ENCODE measurements at places on chromosomes 7 and 10.

DNA sequence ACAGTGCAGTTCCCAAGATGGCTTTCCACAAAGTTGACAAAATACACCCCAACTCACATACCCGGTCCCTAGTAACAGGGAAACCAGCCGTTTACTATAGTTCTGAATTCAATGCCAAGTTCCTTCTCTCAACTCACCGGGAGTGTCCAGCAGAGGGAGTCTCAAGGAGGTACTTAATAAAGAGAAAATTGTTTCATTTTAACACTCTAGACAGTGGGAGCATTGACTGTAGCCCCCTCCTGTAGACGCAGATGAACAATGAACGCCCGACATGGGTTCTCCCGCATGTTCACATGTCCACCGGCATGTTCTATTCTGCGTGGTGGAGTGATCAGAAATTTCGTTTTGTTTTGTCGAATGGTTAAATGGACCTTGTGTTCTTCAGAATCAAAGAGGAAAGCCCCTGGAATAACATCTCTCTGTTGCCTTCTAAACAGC is 1.9 kb downstream of the HIPK2 start:
- peak; percentile 39 for DNase-seq

- DNase-seq, result no peak
Measured at GRCh38 chr10:126673565-126673964, 3.1 kb upstream of the C10orf90 start.

DNA sequence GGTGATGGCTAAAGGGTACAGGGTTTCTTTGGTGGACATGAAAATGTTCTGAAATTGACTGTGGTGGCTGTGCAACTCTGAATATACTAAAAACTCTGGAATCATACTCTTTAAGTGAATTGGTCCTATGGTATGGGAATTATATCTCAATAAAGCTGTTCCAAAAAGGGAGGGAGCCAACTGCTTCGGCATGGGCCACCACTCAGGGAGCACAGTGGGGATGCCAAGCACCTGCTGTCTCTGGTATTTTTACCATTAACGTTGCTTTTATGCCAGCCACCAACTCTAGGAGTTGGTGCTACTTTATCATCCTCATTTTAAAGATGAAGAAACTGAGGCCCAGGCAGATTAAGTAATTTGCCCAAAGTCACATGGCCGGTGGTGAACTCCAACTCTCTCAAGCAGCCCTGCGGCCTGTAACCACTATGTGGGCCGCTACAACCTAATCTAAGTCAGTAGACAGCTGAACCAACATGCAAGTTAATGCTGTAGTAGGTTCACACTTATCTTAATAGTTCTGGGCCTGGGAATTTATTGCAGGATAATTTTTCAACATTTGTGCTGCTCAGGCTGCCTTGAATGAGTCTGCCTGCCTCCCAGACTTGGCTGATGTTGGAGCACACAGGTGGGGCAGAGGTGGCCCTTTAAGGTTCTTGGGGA is 20.8 kb downstream of the SH3PXD2A start:
- no peak for DNase-seq

DNA sequence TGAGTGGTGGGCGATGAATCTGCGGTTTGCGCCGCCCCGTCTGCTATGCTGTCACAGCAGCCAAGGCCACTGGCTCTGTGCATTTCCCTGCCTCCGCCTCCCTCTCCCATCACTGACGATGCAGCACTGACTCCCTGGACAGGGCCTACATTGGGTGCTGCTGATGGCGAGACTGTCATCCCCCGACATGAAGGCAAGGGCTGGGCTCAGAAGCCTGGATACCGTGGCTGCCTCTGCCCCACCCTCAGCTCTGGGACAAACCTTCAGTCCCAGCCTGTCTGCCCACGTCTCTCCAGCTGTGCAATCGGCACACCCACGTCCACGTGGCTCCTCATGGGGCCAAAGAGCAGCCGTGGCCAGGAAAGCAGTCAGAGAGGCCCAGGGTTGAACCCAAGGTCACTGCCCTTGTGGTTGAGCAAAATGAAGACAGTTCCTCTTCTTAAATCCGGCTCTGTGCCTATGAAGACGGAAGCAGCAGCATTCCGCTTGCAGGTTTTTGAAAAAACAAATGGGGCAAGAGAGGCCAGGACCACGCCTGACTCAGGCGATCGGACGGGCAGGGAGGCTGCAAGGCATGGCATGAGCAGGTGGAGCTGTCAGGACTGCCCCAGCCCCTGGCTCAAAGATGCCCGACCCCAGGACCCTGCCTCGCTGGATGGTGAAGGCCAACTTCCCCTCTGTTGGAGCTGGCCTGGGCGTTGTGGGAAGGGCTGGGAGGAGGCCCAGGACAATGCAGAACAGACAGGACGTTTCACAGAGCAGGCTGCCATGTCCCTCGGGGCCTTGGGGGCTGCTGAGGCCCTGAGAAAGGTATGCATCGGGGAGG is 517.5 kb downstream of the DNAJB6 start:
- no peak for DNase-seq

DNA sequence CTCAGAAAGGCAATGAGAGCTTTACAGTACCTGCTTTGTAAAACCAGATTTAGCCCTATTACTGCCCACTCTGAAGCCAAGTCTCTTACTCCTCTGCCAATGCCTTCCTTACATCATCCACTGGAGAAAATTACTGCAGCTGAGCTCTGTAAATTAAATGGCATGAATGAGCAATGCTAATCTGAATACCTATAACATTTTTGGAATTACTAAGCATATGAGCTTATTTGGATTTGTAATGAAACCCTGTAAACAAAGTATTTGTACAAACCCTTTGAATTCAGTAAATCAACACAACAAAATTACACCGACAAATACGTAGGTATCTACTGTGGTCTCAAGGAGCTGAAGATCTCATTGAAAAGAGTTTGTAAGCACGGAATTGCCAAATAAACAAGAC is 12.1 kb upstream of the CCNY start:
- no peak for DNase-seq

DNA sequence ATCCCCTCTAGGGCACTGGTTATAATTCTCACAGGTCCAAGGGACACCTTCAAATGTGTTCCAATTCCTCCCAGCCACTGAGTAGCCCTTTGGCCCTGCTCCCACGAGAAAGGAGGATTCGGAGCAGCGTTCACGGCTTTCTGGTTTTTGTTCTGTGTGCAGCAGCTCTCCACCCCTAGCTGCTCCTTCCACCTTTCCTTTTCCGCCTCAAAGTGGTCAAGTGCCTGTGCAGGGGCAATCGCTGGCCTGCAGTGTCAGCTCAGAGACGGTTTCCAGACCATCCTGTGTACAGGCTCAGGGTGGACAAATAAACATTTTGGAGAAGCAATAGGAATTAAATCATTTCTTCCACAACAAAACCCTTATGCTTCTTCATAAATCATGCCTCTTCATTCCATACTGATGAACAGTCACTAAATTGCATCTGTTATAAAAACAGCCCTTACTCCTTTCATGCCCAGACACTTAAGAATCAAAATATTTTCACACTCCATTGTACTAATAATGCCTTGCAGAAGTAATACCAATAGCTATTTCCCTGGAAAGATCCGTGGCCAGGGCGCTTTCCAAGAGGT is 1.1 kb downstream of the KIAA1549 start:
- no peak for DNase-seq

GRCh38 chr7:5200561-5201235 is 10.7 kb downstream of the WIPI2 start:
- DNase-seq, result no peak

GRCh38 chr7:24722386-24723177 is 34.7 kb downstream of the GSDME start:
- no peak for DNase-seq

DNA sequence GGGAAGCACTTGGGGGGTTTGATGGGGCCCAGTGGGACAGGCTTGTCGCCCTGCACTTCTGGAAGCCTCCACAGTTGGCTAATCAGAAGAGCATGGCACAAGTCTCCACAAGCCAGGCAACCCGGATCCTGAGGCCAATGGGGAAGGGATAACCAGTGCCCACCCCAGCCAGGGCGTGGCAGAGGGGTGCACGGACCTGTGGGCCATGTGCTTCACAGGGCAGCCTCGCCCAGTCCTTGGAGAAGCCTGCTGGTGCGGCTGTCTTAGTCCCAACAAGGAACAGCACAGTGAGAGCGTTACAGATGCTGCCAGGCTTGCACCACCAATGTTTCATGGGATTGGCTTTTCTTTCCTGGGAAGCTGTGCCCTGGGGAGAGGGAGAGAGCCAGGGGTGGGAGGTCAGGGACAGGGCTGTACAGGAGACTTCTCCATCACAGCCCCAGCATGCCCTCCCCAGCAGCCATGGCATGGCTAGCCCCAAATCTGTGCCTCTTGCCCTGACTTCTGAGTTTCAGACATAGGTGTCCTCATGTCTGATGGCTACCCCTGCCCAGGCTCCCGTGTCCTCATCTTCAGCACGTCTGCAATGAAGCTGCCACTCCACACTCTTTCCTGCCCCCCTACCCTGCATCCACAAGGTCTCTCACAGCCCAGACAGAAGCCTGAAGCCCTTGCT is 116.0 kb downstream of the PTPN20 start:
- no peak for DNase-seq

GRCh38 chr7:112405286-112405685 is 45.0 kb upstream of the IFRD1 start:
- DNase-seq, result no peak

DNA sequence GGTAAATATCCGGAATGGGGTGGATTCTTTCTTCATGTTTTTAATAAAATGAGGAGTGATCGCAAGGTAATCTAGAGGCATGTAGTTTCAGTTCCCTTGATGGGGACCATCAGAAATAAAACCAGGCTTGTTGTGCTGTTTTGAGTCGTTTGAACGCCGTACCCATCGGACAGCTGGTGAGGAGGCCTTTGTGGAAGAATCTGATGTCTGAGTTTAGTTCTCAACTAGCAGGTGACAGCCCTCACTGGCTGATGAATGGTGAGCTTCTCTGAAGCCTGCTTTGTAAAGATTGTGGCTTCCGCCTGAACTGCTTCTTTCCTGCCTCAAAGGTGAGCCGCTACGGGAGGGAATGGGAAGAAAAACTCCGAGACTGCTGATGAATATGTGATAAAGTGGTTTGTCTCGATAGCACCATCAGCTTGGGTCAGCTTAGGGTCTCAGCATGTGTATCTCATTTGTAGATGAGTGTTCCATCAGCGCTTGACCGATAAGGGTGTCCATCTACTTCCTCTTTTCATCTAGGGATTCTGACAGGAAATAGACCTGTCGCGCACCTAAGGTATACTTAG is 977 bp downstream of the TMEM248 start:
- DNase-seq, result peak; percentile 8

- no peak for DNase-seq
Measured at GRCh38 chr10:95628786-95629185, 27.7 kb downstream of the ALDH18A1 start.

GRCh38 chr7:118436663-118437062 is 212.2 kb downstream of the ANKRD7 start:
- DNase-seq, result no peak

- no peak for DNase-seq
Measured at GRCh38 chr7:70893971-70894715, 237.8 kb upstream of the GALNT17 start.

DNA sequence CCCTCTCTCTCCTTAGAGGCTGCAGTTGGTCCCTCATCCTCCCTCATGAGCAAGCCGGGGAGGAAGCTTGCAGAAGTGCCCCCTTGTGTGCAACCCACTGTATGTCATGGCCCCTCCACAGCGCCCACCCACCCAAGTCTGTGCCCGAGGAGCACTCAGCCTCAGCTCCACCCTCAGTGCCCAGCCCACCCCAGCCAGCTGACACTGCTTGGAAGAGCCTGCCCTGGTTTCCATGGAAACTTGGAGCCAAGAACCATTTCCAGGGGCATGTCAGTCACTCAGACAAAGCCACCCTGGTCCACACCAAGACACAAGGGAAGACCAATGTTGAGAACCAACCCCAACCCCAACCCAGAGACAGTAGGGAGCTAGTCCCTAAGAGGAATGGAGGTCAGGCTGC is 79.5 kb downstream of the PAX2 start:
- no peak for DNase-seq

DNA sequence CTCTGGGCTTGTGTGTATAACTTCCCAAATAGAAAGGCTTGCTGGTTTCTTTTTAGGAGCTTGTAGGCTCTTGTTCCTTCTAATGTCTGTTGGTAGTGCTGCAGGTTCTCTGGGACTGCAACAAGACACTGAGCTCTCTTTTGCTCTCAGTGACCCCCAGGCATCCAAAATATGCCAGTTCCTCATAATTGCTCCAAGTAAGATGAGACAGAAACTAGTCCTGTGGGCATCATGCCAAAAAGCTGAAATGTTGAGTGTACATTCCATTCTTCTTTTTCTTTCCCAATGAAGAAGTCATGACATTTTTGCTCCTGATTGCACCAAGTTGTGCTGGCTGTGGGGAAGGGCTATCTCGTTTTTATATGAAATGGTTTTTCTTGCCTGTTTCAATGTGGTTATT is 7.1 kb upstream of the BTBD16 start:
- DNase-seq, result no peak

DNA sequence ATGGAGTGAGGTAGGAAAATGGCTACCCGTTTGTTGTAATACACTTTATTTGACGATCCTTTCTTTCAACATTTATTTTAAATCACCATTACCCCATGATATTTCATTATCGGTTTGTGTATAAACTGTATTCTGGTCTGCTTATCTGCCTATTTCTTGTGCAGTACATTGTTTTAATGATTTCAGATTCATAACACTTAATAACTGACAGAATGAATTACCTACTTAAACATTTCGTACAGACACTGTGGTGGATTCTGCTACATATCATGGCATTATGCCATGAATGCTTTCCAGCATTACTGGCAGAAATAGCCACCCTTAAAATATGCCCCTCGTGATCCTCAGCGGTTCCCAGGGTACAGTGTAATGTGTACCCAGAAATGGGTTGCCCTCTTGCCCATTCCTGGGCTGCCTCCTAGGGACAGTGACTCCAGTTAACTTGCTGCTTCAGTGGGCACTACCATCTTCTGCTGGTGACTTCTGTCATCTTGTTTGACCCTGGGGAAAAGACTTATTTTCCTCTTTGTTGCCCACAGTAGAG is 74.5 kb downstream of the C1GALT1 start:
- DNase-seq, result no peak

DNA sequence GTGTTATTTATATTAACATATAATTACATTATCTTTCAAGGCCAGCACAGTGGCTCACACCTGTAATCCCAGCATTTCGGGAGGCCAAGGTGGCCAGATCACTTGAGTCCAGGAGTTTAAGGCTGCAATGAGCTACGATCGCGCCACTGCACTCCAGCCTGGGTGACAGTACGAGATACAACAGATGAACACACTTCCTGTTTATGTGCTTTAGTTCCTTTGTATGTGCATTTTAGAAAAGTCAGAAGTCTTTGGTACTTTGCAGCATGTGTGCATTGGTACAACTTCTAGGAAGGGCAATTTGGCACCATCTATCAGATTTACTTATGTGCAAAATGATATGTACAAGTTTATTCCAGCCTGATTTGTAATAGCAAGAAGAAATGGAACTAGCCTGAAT is 13.3 kb downstream of the SLC35G1 start:
- no peak for DNase-seq

GRCh38 chr7:31602041-31602625 is 84.9 kb upstream of the PPP1R17 start:
- DNase-seq, result no peak

DNA sequence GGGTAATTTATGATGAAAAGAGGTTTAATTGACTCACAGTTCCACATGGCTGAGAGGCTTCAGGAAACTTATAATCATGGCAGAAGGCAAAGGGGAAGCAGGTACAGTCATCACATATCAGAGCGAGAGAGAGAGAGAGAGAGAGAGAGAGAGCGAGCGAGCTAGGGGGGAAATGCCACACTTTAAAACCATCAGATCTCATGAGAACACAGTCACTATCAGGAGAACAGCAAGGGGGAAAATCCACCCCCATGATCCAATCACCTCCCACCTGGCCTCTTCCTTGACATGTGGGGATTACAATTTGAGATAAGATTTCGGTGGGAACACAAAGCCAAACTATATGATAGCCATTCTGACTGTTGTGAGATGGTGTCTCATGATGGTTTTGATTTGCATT is 576.3 kb downstream of the GFRA1 start:
- DNase-seq, result no peak
